ENCODE measurements at places on chromosomes 12 and 14.

DNA sequence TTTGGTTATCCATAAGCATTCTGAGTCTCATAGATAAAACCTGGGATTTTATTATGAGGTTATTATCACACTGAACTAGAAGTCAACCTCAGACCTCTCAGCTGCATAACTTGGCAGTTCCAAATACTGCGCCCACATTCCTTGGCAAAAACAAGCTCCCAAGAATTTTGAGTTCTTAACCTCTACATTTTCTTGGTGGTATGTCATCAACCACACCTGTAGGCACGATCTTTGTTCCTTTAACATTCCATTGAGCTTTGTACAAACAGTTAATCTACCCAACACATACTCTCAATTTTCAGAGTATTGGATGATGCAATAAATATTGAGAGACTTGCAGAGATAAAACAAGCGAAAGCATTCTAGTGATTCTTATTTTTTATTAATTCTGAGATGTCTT lies 371.8 kb upstream of the PRICKLE1 start:
- DNase-seq = no peak

GRCh38 chr12:122021822-122022392 lies at the start of gene BCL7A:
BCL7A (plus strand) TSS chr12:122021884; CDS start chr12:122022092, 208 bp downstream.
- peak; percentile 69 for DNase-seq

GRCh38 chr12:91240386-91241095 lies 57.9 kb upstream of the DCN start:
- DNase-seq = no peak

DNA sequence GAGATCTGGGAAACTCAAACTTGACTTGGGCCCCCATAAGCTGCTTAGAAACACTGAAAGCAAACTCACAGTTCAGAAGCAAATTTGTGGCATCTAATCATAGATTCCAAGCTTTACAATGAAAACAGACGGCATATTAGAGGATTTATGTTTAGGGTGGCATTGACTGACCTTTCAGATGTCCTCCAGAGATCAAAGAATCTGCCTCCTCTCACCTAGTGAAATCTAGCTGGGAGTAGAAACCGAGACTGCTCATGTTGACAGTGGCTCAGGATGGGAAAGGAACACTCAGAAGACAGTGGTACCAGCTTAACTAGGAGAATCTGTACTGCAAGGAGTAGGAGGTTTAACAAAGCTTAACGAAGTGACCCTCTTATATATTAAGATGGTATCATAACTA lies 345.0 kb downstream of the GXYLT1 start:
- DNase-seq = no peak

- peak; percentile 18 for DNase-seq
Observed at GRCh38 chr12:106914796-106915634, 40.7 kb upstream of the TMEM263 start.

DNA sequence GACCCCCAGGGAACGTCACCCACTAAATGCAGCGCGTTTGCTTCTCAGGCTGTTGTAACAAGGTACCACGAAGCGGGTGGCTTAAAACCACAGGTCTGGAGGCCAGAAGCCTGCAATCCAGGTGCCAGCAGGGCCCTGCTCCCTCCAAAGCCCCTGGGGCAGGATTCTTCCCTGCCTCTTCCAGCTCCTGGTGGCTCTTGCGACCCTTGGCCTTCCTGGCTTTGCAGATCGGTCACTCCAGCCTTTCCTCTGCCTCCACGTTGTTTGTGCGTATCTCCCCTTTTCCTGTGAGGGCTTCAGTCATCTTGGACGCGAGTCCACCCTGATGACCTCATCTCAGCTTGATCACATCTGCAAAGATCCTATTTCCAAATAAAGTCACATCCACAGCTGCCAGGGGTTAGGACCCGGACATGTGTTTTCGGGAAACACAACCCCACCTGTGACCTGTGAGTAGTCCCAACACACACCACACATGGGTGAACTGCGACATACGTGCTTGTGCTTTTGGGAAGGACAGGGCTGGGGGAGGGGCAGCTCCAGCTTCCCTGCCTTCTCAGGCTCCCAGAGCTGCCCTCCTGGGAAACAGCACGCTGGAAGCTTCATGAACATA lies 114.5 kb upstream of the NCOR2 start:
- no peak for DNase-seq

DNA sequence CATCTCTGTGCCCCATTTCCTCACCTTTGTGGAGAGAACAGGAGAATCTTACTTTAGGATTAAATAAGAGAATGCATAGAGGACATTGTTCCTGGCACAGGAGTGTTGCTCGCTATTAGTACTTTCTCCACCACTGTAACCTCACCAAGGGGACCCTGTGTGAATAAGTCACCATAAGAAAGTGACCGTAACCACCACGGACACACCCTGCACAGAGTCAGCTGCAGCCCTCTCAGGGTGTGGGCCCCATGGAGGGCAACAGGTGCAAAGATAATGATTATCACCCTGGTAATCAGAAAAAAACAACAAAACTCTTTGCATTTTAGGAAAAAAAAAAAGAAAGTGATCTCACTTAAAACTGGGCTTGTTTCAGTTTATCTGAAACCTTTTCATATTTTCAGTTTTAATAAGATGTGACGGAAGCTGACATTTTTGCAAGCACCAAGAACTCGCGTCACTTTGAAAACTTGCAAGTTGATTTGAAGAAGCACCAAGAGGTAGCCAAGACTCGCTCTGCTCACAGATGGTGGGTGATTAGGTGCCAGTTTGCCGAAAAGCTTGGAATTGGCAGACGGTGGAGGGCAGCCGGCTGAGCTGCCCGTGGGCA lies 87.0 kb upstream of the VRK1 start:
- DNase-seq = no peak

DNA sequence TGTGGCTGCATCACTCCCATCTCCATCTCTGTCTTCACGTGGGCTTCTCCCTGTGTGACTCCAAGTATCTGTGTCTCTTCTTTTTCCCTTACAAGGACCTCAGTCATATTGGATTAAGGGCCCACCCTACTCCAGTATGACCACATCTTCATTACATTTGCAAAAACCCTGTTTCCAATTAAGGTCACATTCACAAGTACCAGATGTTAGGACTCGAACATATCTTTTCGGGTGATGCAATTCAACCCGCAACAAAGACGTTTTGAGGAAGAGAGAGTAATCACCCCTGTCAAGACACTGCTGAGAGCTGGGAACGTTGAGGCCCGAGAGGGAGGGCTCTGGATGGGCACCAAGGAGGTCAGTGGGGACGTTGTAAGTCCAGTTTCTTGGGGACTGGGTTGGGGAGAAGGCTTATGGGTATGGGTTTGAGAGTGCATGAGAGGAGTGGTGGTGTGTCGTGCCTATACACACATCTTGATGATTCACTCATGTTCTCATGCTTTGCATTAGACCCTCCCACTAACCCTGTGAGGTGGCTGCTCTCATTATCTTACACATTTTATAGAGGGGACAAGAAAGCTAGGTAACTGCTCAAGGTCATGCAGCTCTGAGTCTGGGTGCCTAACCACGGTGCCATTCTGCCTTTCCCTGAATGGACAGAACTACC lies 12.1 kb upstream of the IFI27 start:
- no peak for DNase-seq

- DNase-seq = peak; percentile 32
Observed at GRCh38 chr14:89618330-89618708, 201.3 kb upstream of the FOXN3 start.

DNA sequence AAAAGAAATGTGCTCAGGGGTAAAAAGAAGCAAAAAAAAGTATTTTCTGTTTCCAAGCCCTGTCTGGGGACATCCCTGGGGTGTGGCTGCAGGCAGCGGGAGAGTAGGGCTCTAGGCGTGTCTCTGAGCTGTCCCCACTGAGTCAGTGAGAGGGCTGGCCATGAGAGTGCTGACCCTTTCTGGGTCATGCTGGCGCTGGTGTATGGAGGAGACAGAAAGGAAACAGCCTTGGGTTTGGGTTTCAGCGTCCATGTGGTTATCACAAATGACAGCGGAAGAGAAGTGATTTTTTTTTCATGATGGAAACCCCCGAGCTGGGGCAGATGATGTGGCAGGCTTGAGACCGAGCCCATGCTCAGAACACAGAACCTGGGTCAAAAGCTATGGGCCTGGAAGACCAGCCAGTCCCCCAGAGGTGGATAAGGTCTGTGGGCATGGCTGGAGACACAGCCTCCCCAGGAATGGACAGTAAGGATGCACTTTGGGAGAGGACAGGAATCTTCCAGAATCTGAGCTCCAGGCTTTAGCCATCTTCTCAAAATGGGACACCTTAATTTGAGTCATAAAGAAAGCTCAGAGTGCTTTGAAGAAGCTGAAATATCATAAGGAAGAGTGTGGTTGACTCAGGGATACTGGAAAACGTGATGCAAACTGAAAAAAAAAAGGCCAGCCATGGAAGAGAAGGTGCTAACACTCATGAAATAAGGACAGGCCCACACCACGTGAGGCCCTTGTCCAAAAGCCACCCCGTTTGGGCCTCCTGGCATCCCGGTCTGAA lies 36.2 kb downstream of the SYNE3 start:
- peak; percentile 74 for DNase-seq

GRCh38 chr12:117467588-117467987 lies 106.2 kb upstream of the NOS1 start:
- DNase-seq = no peak

DNA sequence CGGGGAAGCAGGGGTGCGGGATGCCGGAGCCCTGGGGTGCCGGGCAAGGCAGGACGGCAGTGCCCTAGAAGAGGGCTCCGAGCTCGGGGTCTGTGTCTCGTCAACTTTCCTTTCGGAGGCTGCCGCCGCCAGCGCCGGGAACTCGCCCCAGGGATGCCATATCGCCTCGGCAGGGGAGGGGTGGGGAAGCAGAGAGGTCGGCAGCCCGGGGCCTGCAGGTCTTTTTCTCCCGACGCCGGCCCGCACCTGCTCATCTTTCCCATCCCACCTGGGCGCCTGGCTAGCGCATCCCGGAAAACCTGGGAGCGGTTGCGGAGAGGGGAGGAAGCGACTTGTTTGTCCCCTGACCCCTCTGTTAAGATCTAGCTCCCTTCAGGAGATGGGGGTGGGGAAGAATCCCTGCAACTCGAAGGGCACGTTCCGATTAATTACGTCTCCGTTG lies 547 bp downstream of the CNTN1 start:
- no peak for DNase-seq

DNA sequence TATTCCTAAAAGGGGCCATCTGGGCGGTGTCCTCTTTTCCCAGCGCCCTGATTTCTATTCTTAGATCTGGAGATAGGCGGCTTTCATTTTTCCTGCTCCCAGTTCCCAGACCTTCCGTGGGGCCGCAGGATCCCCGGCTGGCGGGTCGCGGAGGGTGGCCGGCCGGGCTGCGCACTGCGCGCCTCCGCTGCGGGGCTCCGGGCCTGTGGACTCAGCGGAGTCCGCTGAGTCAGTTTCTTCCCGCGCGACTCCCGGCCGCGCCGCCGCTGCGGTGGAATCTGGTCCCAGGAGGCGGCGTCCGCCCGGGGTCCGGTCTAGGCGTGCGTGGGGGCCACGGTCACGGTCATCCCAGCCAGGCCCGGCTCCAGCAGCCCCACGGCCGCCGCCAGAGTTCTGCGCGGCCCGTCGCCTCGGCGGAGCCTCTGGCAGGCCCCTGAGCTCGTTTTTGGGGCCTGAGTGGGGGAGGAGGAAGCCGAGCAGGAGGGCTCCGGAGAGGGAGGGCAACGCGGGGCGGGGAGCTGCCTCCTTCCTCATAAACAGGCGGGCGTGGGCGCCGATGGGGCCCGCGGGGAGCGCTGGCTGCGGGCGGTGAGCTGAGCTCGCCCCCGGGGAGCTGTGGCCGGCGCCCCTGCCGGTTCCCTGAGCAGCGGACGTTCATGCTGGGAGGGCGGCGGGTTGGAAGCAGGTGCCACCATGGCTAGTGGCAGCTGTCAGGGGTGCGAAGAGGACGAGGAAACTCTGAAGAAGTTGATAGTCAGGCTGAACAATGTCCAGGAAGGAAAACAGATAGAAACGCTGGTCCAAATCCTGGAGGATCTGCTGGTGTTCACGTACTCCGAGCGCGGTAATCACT lies at the start of gene LRRK2:
Gene LRRK2 (plus strand): TSS at position 559 of the 853 bp plus-strand sequence. CDS start 135 bp downstream, at position 694.
- DNase-seq = peak; percentile 35

- no peak for DNase-seq
Observed at GRCh38 chr12:110349096-110349495, 54.4 kb downstream of the ANAPC7 start.

DNA sequence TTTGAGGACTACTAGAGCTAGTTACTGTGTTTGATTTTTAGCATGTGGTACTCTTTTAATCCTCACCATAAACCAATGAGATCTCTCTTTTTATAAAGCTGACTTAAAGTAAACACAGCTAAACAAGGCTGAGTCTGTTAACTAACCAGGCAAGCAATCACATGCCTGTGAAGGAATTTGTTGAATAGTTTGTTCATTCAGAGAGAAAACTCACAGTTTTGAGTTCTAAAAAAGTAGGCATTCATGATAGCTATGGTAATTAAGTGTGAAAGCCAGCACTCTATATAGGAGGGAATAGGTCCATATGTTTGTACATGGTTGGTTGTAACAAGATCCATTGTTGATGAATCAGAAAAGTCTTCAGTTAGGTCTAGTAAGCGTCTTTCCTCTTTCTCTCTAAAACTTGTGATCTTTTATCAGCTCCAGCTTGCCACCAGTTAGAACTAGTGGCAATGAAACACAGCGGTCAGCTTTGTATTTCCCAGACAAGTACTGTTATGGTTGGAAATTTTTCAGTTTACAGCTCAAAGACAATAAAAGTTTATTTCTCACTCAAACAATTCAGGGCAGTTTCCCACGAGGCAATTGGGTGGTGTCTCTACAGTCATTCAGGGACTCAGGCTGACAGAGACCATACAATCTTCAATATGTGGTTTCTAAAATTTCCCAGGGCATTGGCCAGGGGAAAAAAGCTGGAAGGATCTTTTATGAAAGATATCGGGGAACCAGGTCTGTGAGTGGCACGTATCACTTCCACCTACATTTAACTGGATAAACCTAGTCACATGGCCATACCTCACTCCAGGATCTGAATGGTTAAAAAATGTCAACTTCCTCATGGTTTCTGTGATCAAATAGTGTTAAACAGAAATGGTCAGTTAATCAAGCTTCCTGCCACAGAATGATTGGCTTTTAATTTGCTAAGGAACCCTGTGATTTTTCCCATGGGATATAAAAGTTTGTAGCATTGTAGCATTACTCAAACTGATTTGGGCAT lies 203.1 kb downstream of the KIF21A start:
- DNase-seq = no peak

- no peak for DNase-seq
Observed at GRCh38 chr12:114779186-114779585, 95.2 kb upstream of the TBX3 start.

- no peak for DNase-seq
Observed at GRCh38 chr14:100668352-100668751, 58.3 kb upstream of the DLK1 start.

DNA sequence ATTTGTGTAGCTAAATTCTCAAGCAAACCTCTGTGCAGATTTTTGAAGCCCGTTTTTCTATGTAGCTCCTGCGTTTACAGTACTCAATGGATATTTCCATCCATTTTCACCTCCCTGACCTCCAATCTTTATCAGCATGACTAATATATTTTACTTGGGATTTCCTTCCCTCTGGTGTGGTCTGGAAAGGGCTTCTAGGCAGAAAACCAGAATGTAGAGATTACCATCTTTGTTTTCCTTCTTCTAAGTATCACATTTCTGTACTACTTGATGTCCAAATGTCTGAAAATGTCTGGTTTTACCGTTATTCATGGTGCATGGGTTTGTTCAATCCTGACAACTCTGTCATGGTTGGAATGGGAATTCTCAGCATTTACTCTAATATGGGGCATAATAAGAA lies 907.6 kb upstream of the FLRT2 start:
- no peak for DNase-seq

Measured in CD4-positive, alpha-beta T cell treated with Interleukin-4 for 4 hours (primary cell).